Muscle of back (tissue), 13 donors: ENCODE measurements at places on chromosomes 12 and 14. TPM values are rescaled to one million over a fixed set of nuclear protein-coding genes. Genes with fewer than 3 reads are reported as not detected.

The TAS2R13 gene
- polyA plus RNA-seq, result not detected

The SSTR1 gene
- 0.10 TPM for polyA plus RNA-seq

The SDR39U1 gene
- polyA plus RNA-seq, result 38.8 TPM

GRCh38 chr14:103833711-103834110, 13.7 kb downstream of the PPP1R13B start:
- no peak for DNase-seq

GRCh38 chr12:94602024-94602423, 48.3 kb downstream of the TMCC3 start:
- no peak for DNase-seq

- DNase-seq, result no peak
These were observed 69.0 kb upstream of the DDX11 start for GRCh38 chr12:31004666-31005065.
